ENCODE measurements at places on chromosomes 3 and 15.

DNA sequence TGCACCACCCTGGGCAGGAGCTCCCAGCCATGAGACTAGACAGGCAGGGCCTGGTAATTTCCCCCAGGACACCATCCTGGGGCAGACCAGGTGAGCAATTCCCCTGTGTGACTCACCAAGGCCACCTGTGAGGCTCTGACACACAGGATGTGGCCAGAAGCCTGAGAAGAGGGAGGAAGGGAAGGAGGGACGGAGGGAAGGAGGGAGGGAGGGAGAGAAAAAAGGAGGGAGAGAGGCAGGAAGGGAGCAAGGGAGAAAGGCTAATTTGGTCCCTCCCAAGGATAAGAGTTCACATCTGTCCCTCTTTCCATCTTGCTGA, 25.9 kb downstream of the WNT7A start:
- DNase-seq = no peak

- DNase-seq = no peak
Measured at GRCh38 chr3:169060037-169060436, 603.5 kb downstream of the MECOM start.

DNA sequence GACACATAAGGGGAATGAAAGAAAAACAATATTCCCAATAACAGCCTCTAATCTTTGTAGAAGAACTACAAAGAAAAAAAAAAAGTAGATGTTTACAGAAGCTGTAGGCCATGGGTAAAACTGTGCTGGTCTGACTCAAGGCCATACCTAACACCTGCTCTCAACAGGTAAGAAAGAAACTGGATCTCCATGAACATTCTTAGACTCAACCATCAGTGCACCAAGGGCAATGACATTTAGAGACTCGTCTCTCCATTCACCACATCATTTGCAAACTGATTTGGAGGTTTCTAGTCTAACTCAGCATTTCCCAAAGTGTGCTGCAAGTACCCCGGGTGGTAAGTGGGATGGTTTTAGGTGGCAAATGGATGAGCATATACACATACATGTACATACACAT, 164.2 kb downstream of the FOXP1 start:
- DNase-seq = no peak

DNA sequence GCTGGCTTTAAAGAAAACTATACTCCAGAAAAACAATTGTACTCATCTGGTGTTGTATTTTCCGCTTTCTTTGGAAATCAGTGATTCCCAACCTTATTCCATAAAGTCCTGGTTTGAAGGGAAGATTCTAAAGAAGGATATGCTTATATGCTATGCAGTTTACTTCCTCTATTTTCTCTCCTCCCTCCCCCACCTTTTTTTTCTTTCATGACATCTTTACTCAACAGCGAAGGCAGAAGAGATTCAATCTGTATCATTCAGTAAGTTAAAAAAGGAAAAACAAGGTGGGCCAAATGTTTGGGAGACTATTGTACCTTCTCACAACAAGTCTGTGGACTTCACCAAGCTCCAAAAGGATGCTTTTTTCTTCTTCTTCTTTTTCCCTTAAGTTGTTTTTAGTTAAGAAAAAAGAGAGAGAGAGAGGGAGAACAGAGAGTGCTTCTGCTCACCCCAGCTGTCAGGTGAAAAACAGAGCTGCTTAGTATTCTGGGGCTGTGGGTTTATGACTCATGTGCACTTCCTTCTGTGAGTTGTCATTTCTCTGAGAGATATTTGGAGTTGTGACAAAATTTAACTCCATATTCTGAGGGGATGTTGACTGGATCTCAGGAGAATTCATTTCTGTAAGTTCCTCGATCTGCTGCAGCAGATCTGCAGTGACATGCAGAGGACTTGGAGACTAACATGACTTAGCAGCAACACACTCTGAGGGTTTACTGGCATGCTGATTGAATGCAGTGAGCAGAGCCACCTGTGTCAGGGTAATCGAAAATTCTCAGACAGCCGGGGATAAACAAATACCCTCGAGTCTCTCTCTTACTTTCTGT, 70.7 kb downstream of the SSR3 start:
- peak; percentile 18 for DNase-seq

DNA sequence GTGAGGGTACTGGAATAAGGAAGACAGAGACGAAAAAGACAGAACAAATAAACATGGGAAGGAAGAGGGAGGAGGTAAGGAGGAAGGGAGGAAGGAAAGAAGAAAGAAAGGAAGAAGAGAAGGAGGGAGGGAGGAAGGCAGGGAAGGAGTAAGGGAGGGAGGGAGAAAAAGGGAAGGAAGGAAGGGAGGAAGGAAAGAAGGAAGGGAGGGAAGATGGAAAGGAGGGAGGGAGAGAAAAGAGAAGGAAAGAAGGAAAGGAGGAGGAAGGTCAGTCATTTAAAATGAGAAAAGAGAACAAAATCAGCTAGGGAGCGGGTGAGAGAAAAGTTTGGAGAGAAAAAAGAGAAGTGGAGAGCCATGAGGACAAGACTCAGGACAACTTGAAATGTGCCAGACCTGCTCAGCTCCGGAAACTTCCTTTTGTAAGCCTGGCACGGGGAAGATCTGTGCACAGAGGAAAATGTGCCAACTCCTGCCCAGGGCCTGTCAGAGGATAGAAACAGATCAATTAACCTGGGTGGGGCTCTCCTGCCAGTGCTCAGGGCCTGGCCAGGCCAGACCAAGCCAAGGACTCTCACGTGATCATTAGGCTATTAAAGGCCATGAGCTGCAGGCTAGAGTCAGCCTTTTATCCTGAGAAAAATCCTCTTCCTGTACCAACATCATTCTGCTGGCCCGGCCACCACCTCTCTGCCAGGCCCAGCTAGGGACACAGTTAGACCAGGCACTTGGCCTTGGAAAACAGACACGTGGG, 50.1 kb upstream of the BCL6 start:
- no peak for DNase-seq

- no peak for DNase-seq
Measured at GRCh38 chr15:68184616-68185480, 20.3 kb downstream of the CALML4 start.

DNA sequence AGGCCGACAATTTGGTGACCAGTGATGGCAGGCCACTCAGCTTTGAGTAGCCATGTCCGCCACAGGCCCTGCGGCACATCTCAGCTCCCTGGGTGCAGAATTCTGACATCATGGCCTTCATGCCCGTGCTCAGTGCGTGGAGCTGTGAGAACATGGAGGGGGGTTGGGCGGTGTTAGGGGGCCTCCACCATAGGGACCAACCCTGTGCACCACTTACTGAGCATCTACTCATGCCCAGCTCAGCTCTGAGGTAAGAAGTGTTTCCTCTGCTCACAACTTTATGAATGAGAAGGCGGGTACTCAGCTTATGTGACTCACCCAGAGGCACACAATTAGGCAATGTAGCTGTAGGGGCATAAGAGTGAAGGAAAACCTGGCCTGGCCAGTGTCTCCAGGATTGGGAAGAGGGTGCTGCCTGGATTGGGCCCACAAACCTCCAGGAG, 10.5 kb downstream of the ACOX2 start:
- no peak for DNase-seq

DNA sequence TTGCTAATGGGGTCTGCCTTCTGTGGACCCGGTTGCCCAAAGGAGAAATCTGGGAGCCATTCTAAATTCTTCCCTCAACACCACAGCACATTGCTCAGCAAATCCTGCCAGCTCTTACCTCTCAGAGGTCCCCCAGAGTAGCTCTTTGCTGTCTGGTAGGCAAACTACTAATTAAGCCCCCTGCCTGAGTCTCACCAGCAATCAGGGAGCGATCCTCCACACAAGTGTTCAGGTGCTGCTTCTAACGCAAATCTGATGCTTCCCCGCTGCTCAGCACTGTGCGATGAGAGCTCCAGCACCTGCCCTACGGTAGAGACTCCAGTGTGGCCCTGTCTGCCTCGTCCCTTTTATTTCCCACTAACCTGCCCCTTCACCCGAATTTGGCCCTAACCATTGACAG, 60.5 kb downstream of the HCN4 start:
- DNase-seq = no peak

DNA sequence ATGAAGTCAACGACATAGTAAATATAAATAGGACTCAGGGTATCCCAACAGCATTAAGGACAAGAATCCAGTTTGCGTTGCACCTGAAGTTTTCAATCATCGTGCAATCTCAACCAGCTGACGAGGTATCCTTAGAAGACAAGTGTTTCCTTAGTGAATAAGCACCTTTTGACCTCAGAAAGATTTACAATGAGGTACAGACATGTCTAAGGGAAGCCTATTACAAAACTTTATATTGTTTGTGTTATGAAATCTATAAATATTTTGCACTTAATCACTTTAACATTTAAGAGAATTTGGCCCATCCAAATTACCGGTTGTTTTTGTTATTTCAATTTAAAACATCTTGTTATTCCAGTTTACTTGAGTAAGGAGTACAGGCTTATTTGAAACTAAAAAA, 64.9 kb upstream of the PRICKLE2 start:
- DNase-seq = no peak

GRCh38 chr3:72288955-72289691, 504.2 kb upstream of the PROK2 start:
- no peak for DNase-seq

- no peak for DNase-seq
Measured at GRCh38 chr3:133280586-133280985, 119.3 kb upstream of the BFSP2 start.

DNA sequence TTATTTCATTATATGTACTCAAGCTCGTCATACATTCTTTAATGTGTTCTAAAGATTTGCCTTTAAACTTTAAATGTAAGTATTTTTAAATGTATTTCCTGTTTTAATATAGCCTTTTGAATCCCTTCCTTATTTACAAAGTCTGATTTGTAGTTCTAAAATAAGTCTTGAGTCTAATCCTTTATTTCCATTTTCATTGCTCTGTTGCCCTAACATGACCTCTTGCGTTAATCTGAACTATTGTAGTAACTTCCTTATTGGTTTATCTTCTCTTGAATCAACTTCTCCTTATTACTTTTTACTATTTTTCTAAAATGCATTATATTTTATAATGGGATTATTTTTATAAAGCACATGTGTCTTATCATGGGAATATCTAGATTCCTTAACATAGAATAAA, 24.0 kb downstream of the KNL1 start:
- DNase-seq = no peak

GRCh38 chr3:132659365-132660051, at the start of gene ACAD11:
ACAD11 (minus strand) TSS chr3:132659809; CDS start chr3:132659751, 58 bp downstream.
- DNase-seq = peak; percentile 11

DNA sequence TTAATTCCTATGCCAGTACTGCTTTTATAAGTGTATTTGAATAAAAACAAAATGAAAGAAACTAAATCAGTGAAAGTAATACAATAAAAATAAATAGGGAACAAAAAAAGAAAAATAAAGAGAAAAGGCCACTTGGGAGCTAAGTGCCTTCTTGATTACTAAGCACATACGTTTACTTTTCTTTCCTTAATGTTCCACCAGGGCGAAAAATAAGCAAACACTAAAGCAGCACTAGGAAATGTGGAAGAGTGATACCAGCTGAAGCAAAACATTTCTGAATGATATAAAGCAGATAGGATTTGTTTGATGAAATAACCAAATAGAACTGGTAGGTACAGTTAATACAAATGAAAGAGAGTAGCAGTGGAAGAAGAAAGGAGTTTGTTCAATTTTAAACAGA, 132.8 kb upstream of the ZPLD1 start:
- no peak for DNase-seq

- DNase-seq = no peak
Measured at GRCh38 chr3:126737527-126737926, 33.5 kb downstream of the CHCHD6 start.

GRCh38 chr3:140552898-140553297, 125.0 kb upstream of the TRIM42 start:
- DNase-seq = no peak

DNA sequence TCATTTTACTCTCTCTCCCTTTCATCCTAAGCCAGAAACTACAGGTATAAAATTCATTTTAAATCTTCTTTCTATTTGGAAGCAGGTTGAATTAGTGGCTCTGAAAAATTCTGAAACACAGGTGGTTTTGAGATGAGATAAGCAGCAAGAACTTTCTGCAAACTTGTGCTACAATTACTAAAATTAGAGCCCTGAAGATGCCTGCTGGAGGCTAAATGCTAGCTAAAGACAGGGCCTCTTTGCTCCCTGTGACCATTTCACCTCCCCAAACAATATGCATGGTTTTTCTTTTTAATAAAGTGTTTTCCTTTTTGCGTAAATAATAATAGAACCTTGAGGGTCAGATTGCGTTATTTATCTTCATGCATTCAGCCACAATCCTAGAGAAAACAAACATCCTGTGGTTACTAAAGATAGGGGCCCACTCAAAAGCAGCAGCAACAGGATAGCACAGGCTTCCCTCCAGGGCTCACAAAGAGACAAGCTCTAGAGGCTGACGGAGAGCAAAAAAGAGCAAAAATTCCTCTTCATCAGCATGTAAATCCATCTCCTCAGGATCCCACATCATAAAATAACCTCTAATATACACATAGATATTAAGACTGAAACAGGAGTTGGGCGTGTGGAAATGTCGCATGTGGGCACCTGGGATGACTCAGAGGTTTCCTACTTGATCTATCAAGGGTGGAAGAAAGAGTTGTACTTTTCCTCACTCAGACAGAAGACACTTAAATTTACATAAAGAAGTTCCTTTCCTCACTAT, 26.5 kb upstream of the CP start:
- no peak for DNase-seq

DNA sequence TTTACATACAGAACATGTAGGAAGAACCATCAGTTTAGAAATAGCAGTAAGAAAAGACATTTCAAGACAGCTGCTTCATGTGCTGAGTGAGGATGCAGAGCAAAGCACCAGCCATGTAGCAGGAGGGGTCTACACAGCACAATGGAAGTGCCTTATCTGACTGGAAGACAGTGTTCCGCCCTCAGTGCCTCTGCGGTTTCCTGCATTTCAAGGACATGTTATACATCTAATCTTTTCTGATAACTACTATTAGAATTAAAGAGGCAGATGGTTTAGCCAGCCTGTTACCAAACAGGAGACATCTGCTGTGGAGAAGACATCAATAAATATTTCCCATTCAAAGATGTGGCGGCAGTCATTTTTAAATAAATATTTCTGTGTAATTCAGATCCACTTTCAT, 10.6 kb downstream of the LSG1 start:
- DNase-seq = no peak

DNA sequence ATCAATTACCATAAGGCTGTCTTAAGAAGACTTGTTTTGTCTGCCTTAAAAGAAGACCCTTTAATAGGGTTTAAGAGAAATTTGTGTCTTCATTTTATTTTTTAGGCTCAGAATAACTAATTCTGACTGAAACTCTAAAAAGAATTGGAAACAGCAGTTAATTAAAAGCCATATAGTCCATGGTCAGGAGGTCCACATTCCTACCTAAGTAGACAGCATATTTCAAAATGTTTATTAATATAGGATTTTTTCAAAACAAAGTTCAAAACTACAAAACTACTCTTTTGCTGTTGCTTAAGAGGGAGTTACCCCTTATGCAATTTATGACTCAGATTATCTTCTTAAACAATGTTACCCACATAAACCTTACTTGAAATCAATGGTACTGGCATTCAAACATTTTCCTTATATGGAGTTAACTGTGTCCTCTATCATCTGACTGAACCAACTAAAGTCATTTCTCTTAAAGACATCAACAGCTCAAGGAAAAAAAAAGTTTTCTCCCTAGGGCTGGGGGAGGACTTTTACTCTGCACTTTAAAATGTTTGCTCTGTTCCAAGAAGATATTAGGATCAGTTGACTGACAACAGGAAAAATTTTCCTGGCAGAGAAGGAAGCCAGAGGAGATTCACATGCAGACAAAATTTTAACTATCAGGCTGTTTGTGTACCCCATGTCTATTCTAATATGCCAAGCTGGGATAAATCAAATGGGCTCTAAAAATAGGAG, 56.8 kb upstream of the NANOGP8 start:
- DNase-seq = no peak

Data from T-helper 1 cell (primary cell).